NCI-H2171 (cell line): ENCODE measurements at places on chromosomes 3 and 15.

DNA sequence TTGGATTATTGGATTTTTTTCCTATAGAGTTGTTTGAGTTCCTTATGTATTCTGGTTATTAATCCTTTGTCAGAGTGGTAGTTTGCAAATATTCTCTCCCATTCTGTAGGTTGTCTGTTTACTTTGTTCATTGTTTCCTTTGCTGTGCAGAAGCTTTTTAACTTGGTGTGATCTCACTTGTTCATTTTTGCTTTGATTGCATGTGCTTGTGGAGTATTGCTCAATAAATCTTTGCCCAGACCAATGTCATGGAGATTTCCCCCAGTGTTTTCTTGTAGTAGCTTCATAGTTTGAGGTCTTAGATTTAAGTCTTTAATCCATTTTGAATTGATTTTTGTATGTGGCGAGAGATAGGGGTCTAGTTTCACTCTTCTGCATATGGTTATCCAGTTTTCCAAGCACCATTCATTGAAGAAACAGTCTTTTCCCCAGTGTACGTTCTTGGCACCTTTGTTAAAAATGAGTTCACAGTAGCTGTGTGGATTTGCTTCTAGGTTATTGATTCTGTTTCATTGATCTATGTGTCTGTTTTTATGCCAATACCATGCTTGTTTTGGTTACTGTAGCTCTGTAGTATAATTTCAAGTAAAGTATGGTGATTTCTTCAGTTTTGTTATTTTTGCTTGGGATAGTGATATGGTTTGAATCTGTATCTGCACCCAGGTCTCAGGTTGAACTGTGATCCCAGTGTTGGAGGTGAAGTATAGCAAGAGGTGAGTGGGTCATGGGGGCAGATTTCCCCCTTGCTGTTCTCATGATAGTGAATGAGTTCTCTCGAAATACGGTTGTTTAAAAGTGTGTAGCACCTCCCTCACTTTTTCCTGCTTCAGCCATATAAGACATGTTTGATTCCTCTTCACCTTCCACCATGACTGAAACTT lies 46.1 kb upstream of the TNFSF10 start:
- DNase-seq: no peak

DNA sequence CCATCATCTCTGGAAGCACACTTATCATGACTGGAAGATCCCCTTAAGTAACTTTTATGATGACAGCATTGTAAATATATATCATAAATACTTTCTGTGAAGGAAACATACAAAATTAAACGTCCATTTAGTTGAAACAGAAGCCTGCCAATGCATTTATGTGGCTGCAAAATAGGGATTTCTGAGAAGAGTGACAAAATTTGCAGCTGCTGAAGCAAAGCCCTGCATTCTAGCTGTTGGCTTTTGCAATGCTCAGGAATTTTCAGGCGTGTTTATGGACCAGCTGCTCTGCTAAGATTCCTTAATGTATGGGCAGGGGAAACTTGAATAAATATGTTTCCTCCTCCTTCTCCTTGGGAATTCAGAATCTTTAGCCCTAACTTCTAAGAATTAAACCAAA lies 137.3 kb downstream of the CACNA2D3 start:
- DNase-seq: no peak

DNA sequence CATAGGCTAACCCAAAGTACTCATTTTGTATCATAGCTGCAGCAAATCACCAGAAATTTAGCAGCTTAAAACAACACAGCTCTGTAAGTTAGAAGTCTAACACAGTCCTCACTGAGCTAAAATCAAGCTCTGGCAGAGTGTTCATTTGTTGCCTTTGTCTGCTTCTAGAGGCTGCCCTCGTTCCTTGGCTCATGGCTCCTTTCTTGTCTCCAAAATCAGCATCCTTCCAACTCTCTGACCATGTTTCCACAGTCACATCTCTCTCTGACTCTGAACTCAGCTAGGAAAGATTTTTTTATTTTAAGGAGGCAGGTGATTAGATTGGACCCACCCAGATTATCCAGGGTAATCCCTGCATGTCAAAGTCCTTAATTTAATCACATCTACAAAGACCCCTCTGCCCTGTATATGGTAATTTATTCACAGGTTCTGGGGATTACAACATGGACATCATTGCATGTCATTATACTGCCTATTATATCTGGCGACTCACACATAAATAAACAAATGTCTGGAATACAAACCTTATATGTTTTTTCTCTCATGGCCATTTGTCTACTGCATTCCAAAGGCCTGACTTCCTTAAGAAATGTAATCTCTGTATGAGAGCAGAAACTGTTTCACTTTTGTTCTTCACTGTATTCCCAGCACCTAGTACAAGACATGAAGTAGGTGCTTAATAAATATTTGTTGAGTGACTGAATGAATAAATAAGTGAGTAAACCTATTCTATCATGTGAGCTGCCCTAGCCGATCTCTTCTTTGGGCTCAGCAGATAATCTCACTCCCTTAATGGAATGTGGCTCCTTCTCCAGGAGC lies 15.1 kb upstream of the UACA start:
- no peak for DNase-seq

- no peak for DNase-seq
Observed at GRCh38 chr3:177468331-177468730, 271.0 kb upstream of the TBL1XR1 start.

- no peak for DNase-seq
Observed at GRCh38 chr3:139113231-139113992, 68.7 kb upstream of the PRR23C start.

DNA sequence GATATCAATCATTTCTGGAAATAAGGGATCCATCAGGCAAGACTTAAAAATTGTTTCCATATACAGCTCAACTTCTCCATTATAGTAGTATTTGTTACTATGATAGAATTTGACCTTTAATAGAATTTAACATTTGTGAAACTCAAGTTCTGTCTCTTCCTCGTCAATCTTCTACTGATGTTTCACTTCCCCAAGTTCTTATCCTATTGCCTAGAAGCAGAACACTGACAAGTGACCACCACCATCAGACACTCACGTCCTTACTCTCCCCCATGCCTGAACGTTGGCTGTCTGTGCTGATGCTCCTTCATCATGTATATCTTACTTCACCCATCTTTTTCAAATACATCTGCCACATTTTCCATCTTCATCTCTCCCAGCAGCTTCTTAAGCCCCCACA lies 26.6 kb upstream of the TAFA4 start:
- no peak for DNase-seq

DNA sequence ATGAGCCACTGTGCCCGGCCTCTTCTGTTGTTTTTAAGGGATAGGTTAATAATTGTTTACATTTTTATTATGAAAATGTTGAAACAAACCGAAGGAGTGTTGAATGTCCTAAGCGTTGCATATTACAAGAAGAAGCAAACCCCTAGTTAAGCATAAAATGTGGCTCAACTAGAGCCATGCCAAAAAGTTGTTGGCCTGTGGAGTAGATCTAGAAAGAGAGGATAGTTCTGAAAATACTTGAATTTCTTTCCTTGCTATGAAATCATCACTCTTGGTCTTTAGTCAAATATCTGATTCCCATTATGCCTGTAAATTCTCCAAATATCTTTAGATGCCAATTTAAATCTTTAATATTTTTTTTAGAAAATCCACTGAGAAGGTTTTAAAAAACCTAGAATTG lies 12.8 kb downstream of the RBP2 start:
- no peak for DNase-seq

DNA sequence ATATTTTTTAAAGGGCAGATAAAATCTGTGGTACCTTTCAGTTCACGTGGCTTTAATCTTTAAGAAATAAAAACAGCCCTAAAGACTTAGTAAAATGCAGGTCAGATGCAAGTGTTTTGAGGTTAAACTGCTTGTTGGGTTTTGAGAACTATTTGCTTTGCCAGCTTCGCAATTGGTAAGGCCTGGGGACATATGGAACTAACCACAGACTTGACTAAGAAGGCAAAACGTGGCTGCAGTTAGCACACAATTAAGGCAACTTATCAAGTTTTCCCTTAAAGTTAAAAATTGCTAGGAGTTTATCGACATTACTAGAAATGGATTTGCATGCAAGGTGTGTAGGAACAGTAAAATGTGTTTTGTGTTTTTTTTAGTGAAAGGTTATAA lies 206.9 kb downstream of the ZNF385D start:
- DNase-seq: no peak

DNA sequence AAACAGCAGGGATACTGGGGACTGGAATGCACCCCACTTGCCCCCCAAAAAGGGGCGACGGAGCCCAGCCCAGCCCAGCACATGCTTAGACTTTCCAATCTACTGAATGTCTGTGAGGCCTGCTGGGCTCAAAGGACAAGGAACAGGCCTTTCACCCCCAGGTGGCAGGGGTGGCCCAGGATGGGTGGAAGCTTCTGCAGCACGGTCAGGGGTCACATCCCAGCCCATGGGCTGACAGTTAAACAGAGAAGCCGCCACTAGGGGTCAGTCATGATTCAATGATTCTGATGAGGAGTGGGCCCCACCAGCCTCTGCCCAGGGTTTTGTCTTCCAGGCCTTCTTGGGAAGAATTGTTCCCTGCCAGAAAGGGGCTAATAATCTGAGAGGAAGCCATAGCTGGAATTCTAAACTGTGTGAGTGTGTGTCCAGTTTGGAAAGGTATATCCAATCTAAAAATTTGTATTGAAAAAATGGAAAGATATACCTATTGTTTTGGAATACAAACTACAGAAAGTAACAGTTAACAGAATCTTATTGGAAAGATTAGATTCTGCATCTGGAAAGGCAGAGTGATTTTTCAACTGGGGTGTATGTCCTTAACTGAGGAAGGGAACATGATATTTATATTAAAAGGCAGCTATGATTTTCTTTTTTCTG lies 2.2 kb downstream of the CHRNB4 start:
- DNase-seq: peak; percentile 56

- no peak for DNase-seq
Observed at GRCh38 chr15:79954661-79955060, 16.3 kb downstream of the BCL2A1 start.

DNA sequence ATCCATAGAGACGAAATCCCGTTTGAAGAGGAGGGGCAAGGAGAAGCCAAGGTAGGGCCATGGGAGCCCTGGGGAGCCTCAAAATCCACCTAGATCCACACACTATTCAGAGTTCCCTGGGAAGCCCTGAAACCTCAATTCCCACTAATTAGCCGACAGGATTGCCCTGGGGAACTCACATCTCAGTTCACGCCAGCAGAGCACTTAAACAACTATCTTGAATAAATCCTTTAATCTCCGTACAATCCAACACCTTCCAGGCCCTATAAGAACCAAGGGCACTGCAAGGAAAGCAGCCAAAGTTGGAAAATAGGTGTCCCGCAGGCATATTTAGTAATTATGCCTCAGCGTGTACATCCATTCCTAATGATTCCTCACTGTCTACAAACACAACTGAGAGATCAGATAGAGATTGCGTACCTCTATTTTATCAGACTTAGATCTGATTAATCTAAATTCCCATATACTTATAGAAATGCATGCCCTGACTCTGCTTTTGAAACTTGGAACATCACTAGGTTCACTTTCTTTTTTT lies 25.6 kb upstream of the EIF4A2 start:
- DNase-seq: no peak

DNA sequence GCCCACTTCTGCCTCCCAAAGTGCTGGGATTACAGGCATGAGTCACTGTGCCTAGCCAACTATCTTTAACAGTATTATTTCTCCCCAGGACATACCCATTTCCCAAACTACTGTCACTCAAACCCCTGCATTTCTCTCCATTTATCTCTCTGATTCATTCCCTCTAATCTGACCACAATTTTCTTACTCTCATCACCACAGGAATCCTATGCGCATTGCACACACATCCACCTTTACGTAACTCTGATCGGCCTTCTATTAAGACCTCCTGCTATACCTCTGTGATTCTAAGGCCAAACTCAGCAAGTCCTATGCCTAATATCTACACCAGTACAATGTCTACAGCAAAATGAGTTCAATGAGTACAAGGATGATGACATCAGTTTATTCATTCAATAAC lies 235.0 kb downstream of the ULK4 start:
- DNase-seq: no peak

DNA sequence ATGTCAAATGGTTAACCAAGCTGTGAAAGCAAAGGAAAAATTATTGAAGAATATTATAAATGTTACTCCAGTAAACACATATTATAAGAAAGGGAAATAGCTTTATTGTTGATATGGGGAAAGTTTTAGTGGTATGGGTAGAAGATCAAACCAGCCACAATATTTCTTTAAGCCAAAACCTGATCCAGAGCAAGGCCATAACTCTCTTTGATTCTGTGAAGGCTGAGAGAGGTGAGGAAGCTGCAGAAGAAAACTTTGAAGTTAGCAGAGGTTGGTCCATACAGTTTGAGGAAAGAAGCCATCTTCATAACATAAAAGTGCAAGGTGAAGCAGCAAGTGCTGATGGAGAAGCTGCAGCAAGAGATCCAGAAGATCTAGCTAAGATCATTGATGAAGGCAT lies 54.8 kb downstream of the LYZL4 start:
- no peak for DNase-seq
